ENCODE measurements at places on chromosomes 12 and 14.

GRCh38 chr14:56816574-56817391 is 6.5 kb upstream of the OTX2 start:
- no peak for DNase-seq

DNA sequence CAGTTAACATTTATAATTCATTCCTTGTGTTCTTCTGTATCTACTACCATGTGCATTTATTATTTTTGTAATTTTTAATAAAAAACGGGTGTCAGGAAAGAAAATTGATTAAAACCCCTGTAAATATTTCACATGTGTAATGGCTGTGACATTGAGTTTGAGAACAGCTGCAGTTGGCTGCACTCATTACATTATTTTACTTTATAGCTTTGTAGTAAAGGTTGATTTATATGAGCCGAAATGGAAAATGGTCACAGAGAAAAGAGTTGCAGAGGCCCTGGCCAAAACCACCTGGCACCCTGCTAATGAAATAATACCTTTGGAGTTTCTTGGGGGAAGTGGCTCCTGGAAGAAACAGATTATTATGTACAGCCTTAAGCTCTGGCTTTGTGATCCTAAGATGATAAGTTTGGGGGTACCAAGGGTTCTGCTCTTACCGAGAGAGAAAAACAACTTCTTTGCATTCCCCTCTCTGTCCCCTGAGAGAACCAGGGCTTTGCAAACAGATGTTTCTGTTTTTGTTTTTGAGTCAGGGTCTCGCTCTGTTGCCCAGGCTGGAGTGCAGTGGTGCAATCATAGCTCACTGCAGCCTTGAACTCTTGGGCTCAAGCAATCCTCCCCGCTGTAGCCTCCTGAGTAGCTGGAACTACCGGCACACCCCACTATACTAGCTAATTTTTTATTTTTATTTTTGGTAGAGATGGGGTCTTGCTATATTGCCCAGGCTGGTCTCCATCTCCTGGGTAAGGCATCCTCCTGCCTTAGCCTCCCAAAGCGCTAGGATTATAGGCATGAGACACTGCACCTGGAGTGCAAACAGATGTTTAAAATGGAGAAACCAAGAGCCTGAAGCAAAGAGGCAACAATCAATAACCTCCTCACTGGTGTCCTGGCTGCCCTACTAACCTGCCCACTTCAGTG is 9.7 kb upstream of the DYNLL1 start:
- no peak for DNase-seq

DNA sequence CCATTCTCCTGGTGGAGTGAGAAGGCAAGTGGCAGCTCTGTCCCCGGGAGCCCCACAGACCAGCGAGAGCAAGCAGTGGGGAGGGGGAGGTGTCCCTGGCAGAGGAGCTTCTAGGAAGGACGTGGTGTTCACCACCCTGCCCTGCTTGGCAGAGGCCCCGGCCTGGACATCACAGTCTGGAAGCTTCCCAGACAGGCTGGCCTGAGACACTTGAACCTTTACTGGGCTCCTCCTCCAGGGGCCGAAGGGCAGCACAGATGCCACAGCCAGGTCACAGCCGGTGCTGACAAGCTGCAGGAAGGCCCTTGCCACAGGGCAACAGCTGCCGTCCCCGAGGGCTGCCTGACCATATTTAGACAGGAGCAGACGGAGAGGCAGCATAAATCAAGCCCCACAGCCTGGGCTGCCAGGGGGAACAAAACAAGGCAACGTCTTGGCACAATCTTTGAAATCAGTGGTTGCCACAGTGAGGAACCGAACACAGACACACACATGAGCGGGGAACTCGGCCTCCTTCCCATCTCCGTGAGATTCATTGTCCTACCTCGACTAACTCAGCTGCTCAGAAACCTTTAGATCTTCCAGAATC is 28.5 kb downstream of the PRIMA1 start:
- peak; percentile 58 for DNase-seq

- peak; percentile 11 for DNase-seq
These were observed 23.4 kb upstream of the FBRSL1 start for GRCh38 chr12:132466241-132467201.

- DNase-seq, result peak; percentile 72
These were observed 6.2 kb downstream of the TMEM120B start for GRCh38 chr12:121718653-121719239.

DNA sequence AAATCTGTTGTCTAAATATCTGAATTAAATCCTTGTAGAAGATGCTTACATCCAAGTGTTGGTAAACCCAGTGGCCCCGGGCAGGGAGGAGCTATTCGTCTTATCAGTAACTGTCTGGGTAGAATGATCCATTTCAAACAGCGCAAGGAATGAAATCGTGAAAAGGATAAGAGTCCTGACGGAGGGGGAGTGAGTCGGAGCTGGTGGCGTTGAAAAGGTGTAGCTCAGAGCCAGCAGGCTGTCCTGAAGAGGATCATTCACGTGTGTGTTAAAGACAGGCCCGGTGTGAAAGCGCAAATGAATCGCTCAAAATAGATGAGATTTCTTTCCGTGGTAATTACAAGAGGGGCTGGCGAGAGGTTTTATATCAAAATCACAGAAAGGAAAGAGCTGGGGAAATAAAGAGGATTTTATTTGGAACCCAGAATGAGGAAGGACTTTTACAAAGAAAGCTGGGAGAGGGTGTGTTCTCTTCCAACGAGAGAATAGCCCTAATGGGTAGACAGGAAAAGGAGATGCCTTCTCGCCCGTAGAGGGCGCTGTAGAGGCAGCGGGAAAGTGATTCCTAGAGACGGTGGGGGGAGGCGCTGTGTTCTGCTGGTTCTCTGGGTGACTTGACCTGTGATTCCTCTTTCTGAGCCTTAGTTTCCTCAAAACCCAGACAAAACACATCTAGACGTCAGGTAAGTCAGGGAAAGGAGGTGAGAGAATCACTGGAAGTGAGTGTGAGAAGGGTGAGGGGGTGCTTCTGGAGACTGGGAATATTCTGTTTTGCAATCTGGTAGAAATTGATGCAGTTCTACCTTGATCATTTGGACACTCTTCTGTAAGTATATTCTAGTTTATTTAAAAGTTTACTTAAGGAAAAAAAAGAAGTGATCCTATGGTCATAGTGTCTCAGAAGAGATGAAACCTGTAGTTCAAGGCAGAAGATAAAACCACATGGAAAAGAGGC is 39.3 kb downstream of the SRRM4 start:
- peak; percentile 44 for DNase-seq

- DNase-seq, result peak; percentile 43
These were observed at the start of gene NXPH4 for GRCh38 chr12:57216014-57216911. Gene NXPH4 (plus strand): TSS chr12:57216794. CDS start chr12:57216970, 176 bp downstream.

GRCh38 chr12:101594700-101595099 is at the start of gene MYBPC1:
Gene MYBPC1 (plus strand): TSS chr12:101594971. CDS start chr12:101595071, 100 bp downstream.
- DNase-seq, result no peak

GRCh38 chr14:73049428-73049827 is 8.9 kb upstream of the RBM25 start:
- no peak for DNase-seq

DNA sequence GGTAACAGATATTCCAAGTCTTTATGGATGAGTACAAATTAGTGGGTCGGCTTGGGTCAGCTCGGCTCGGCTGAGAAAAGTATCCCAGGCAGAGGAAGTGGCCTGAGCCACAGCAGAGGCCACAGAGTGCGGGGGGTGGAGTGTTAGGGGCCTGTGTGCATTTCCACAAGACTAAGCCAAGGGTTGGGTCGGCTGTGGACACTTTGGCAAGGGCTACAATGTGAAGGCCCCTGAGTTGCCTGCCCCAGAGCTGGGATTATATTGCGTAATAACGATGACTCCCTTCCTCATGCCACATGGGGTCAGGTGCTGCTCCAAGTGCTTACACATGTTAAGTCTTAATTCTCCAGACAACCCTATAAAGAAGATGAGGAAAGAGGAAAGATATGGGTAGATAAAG is 11.4 kb downstream of the EVL start:
- no peak for DNase-seq

DNA sequence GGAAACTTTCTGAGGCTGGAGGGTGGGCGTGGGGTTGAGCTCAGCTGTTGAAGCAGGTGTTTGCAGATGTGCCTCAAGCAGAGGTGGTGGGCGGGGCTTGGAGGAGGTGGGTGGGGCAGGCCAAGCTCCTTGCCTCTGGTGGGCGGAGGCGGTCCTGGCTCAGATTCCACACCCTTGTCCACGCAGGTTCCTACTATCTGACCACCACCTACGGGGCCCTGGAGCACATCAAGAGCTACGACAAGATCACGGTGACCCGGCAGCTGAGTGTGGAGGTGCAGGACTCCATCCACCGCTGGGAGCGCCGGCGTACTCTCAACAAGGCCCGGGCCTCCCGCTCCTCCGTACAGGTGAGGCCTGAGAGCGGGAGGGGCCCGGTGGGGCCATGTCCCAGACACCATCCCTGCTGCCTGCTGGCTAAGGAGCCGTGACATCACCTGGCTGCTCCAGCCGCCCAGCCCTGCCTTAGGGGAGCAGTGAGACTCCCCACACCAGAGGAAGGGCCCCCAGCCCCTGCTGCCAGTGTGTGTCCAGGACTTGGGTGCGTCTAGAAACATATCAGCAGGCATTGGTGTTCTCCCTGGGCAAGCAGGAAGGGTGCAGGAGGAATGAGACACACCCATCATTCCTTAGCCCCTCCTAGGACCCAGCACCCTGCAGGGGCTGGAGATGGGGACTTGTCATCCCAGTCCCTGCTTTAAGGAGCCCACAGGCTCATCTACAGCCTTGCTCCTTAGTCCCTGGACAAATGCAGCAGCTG is 63.4 kb downstream of the LGMN start:
- DNase-seq, result no peak

DNA sequence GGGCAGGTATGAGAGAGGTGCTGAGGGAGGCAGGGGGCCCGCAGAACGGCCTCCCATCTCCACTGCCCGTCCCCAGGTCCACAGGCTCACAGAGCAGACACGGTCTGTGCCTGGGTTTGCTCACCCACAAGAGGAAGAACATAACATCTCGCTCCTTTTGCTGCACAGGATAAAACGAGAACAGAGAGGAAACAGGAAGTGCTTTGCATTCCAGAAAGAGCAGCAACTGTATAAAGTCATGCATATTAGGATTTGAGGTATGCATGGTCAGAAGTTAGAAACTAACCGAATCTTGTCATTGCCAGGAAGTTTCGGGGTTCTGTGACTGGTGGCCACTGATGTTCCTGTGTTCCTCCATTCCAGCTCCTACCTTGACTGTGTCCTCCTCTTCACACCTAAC is 25.0 kb downstream of the NTF3 start:
- DNase-seq, result no peak

DNA sequence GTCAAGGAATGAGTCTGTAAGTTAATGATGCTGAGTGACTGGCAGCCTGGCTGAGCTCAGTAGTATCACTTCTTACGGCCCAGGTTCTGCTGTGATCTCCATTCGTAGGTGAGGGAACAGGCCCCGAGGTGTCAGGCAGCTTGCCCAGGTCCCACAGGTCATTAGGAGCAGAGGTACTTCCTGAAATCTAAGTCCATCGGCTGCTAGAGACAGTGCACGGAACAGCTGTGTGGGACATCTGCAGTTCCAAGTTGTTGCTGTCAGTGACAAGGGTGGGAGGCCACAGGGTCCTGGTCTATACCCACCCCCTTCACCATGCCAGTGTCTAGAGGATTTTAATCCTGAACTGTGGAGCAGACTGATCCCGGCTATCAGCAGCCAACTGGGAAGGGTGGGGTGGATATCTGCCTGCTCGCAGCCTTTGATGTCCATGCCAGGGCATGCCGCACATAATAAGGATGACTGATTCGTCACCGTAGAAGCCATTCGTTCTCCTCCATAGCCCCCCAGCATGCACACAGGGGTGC is 82.3 kb upstream of the RIN3 start:
- DNase-seq, result no peak

DNA sequence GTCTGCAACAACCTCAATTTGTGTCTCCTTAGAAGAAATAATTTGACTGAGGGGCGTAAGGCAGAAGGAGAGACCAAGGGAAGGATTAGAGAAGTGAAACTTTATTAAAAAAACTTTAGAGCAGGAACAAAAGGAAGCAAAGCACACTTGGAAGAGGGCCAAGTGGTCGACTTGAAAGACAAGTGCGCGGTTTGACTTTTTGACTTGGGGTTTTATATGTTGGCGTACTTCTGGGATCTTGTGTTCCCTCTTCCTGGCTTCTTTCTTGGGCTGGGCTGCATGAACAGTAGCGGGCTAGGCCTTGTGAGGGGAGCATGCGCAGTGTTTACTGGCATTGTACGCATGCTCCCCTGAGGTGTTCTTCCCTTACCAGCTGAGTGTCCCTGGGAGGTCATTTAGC is 369.3 kb upstream of the DCN start:
- no peak for DNase-seq

Data from BE2C (cell line).